Psoas muscle (tissue), 8 donors: ENCODE measurements at places on chromosomes 1 and 21. TPM values are rescaled to one million over a fixed set of nuclear protein-coding genes. Genes with fewer than 3 reads are reported as not detected.

MEGF6 gene
- 4.6 TPM for total RNA-seq

CTH gene
- 0.99 TPM for total RNA-seq

NBPF8 gene
- 2.2 TPM for total RNA-seq

GIPC2 gene
- total RNA-seq, result 1.2 TPM

GRCh38 chr1:76314730-76315129 lies 240.2 kb downstream of the ST6GALNAC3 start:
- DNase-seq, result no peak

GRCh38 chr1:70890408-70890807 lies 157.2 kb downstream of the PTGER3 start:
- no peak for DNase-seq

DNA sequence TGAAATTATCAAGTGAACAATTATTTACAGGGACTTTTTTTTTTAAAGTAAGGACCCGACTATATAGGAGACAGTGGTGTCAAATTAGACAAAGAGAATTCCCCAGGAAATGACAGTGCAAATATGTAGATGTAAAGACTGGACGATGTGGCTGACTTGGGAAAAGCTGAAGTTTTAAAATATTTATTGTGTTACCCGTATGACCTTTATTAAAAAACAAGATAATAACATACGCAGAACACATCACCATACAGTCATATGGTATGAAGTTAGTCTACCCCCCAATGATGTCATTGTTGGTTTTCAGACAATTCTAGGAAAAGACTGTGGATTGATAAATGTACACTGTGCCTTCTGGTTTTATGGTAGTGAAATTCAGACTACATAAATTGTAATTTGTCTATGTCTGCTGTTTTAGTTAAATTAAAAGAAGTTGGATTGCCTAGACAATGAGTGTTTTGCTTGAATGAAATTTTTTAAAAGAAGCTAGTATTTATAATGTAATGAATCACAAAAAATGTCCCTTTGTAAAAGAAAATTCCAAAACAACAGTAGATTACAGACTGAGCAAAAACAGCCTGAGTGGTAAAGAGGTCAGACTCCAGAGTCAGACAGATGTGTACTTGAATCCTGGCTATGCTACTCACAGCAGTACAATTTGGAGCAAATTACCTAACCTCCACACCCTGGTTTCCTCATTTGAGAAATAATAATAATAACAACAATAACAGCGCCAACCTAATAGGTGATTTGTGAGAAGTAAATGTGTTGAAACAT lies 15.5 kb upstream of the PDC start:
- no peak for DNase-seq

DNA sequence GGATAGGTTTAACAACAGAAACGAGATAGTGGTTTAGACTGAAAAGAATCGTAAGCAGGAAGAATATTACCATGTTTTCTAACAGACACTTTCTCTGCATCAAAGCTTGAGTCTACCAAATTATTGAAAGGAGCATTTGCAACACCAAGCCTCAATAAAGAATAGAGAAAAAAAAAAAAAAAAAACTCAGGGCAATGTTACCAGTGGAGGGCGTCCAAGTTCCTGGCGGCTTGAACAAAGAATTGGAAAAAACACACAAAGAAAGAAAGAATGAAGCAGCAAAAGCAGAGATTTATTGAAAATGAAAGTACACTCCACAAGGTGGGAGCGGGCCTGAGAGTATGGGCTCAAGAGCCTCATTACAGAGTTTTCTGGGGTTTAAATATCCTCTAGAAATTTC lies 686.5 kb upstream of the ADGRL2 start:
- DNase-seq, result no peak

DNA sequence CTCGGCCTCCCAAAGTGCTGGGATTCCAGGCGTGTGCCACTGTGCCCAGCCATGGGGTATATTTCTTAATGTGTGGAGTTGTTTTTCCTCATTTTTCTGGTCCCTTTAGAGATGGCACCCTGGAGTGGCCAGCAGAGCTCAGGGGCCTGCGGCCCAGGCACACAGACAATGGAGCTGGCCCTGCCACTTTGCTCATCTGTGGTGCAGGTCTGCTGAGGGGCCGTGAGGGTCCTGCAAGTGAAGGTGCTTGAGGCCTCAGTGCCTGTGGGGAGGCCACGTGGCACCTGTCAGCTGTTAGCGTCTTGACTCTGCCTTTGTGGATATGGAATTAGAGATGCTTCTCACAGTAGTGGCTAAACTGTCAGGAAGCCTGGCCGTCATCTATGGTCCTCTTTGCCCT lies 7.5 kb downstream of the COL18A1 start:
- no peak for DNase-seq

- no peak for DNase-seq
These were observed 94.5 kb upstream of the SLC5A9 start for GRCh38 chr1:48127735-48128685.

- DNase-seq, result no peak
These were observed 179.9 kb downstream of the COL24A1 start for GRCh38 chr1:85976516-85977205.

DNA sequence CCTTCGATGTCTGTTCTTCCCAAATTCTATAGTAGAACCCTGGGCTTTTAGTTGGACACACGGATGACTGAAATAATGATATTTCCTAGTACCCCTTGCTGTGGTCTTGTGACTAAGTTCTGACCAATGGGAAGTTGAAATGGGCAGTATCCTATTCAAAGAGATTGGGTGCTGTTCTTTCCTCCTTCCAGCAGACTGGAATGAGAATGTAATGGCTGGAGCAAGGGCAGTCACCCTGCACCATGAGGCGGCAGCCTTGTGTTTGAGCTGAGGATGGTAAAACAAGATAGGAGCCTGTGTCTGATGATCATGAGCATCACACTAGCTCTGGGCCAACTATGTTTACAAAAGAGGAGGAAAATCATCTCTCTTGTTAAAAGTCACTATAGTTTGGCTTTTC lies 5.1 kb upstream of the SRM start:
- DNase-seq, result no peak

GRCh38 chr1:89624314-89624713 lies 8.6 kb upstream of the LRRC8C start:
- DNase-seq, result no peak

GRCh38 chr1:26225033-26225831 lies 8.8 kb upstream of the CEP85 start:
- peak; percentile 66 for DNase-seq

GRCh38 chr1:183214021-183214970 lies 28.2 kb downstream of the LAMC2 start:
- no peak for DNase-seq

DNA sequence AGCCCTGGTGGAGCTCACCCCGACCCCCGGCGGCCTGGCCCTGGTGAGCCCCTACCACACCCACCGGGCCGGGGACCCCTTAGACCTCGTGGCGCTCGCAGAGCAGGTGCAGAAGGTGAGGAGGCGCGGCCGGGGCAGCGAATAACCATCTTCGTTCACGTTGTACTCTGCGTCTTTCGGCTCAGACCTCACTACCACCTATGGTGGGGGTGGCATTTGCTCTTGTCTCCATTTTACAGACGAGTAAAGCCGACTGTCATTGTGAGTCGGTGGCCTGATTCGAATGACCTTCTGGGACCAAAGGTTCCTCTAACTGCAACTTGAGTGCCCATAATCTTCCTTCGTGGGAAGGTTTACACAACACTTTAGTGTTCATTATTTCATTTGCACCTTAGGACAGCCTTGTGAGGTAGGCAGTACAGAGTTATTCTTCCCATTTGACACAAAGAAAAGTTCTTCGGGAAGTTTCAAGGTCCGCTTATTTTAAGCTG lies 506 bp downstream of the C1orf50 start:
- no peak for DNase-seq

GRCh38 chr1:17108786-17109185 lies 10.5 kb downstream of the PADI2 start:
- no peak for DNase-seq

DNA sequence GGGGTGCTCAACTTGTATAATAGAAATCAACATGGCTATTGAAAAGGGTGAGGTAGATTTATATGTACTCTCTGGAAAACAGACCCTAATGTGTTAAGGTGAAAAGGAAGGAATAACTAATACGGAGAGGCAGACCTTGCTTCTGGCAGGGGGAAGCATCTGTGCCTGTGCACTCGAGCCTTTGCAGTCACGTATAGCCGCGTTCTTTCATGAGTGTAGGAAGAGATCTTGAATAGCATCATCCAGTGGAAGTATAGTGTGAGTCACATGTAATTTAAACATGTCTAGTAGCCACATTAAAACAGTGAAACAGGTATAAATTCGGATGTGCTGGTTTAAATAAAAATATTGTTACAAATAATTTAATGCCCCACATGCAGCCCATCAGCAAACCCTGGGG lies 3.0 kb downstream of the A3GALT2 start:
- no peak for DNase-seq
